ENCODE measurements at places on chromosomes 2 and 18. TPM values are rescaled to one million over a fixed set of nuclear protein-coding genes. Genes with fewer than 3 reads are reported as not detected.

Gene IL1A
- polyA plus RNA-seq: not detected

Gene MEP1B
- not detected for polyA plus RNA-seq

Gene NYAP2
- polyA plus RNA-seq: 0.20 TPM

Gene CCDC141
- polyA plus RNA-seq: not detected

Gene MERTK
- 6.3 TPM for polyA plus RNA-seq

Gene MAP4K3
- polyA plus RNA-seq: 8.6 TPM

Gene CAPN14
- not detected for polyA plus RNA-seq
